ENCODE measurements at places on chromosomes 1 and 21. TPM values are rescaled to one million over a fixed set of nuclear protein-coding genes. Genes with fewer than 3 reads are reported as not detected.

The RAB3B gene
- 0.02 TPM for total RNA-seq

The ERVH48-1 gene
- total RNA-seq: 0.44 TPM

The HFM1 gene
- not detected for total RNA-seq

DNA sequence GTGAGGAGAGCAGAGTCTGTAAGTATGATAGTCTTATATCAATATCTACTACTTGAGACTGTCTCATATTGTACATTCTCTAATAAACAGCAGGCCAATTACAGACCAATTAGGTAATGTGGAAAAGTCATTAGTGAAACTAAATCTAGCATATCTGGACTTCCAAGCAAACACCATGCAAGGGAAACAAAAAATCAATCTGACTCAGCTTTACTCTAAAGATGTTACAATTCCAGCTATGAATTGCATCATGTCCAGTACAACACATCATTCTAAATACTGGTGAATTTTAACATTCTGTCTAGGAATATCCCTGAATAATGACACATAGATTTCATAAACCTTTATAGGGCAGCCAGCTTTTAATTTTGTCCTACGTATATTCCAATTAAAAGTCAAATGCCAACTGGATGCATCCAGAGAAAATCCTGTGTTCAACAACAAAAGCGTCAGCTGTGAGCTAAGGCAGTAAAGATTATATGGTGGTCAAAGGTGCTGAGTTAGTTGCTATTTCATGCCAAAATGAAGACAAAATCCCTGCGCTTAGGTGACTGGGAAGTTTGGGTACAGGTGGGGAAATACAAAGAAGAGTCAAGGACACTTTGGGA lies 159.3 kb downstream of the TTLL7 start:
- H3K36me3 ChIP-seq: no peaks in the 10 kb centered on the region
- no peaks in the 10 kb centered on the region for H3K27me3 ChIP-seq
- H3K27ac ChIP-seq: no peak overlapping the region
- DNase-seq: no peak

The TSPAN1 gene
- total RNA-seq: not detected

The SLC9C2 gene
- total RNA-seq: not detected

DNA sequence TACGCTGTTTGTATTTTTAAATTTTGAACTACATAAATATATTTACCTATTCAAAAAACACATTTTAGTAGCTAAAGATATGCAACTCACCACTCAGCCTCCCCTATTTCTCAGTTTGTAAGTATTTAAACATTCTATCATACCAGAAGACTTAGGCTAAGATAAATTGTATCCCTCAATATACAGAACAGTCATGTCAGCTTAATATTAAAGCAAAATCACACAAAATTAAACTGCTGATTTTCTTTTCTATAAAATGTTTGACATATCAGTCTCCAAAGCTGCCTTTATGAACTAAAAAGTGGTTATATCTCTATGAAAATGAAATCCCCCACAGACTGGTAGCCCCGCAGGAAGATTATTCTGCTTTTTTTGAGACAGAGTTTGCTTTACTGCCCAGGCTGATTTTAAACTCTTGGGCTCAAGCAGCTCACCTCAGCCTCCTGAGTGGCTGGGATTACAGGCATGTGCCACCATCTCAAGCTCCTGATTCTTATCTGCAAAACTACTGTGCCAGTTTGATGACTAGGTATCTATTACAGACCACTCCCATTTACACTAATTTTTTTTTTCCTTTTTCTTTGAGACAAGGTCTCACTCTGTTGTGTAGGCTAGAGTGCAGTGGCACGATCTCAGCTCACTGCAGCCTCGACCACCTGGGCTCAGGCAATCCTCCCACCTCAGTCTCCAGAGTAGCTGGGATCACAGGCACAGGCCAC lies 37.6 kb downstream of the NRDC start:
- H3K27me3 ChIP-seq: no peaks in the 10 kb centered on the region
- no peak for DNase-seq
- H3K4me3 ChIP-seq: no peak overlapping the region
- peaks cover 29% of the 10 kb centered on the region for H3K4me1 ChIP-seq
- no peak overlapping the region for H3K27ac ChIP-seq

GRCh38 chr1:173224280-173224892 lies 17.3 kb upstream of the TNFSF4 start:
- no peak for DNase-seq
- H3K4me1 ChIP-seq: peaks cover 2% of the 10 kb centered on the region
- H3K27me3 ChIP-seq: peaks cover 5% of the 10 kb centered on the region
- H3K4me3 ChIP-seq: no peak overlapping the region

Measured in activated CD4-positive, alpha-beta T cell treated with anti-CD3 and anti-CD28 coated beads, Interleukin-2, amount 10 ng/mL, durations not matched to agents 24 days and 14 days (primary cell).